ENCODE measurements at places on chromosomes 1 and 21. TPM values are rescaled to one million over a fixed set of nuclear protein-coding genes. Genes with fewer than 3 reads are reported as not detected.
A peak's percentile ranks its signal among the peaks of the same experiment; 100 is the strongest.

DNA sequence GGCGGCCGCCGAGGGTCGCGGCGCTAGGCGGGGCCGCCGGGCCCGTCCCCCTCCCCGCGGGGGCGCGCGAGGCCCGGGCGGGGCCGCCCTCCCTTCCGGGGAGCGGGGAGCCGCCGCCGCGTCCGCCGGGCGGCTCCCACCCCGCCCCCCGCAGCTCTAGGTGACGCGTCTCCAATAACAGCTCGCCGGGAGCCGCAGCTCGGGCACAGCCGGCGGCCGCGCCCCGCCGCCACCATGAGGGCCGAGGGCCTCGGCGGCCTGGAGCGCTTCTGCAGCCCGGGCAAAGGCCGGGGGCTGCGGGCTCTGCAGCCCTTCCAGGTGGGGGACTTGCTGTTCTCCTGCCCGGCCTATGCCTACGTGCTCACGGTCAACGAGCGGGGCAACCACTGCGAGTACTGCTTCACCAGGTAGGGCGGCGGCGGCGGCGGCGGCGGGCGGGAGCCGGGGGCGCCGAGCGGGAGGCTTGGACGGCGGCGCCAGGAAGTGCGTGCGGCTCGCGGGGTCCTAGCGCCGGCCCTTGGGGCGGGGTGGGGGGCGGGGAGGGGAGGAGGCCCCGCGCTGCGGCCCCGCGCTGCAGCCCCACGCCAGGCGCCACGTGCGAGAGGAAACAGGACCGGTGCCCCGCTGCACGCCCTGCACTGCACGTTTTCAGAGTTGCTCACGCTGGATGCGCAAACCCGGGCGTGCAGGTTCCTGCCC, at the start of gene SMYD2:
SMYD2 (plus strand) TSS at position 139 of the 699 bp plus-strand sequence; CDS start at position 235, 96 bp downstream.
- peak within 1 kb of the TSS; percentile 95 for H3K4me3 ChIP-seq
- no peaks in the 10 kb centered on the region for H3K36me3 ChIP-seq
- peak within 1 kb of the TSS; percentile 27 for H3K27ac ChIP-seq
- peak; percentile 37 for DNase-seq

- peaks cover 27% of the 10 kb centered on the region for H3K27me3 ChIP-seq
- DNase-seq = no peak
Observed at GRCh38 chr1:55694310-55694801, 479.2 kb upstream of the USP24 start.

- H3K27me3 ChIP-seq = no peaks in the 10 kb centered on the region
- H3K27ac ChIP-seq = no peak overlapping the region
- peaks cover 33% of the 10 kb centered on the region for H3K4me1 ChIP-seq
Observed at GRCh38 chr1:147542569-147542897, 1.2 kb downstream of the BCL9 start.

- H3K27ac ChIP-seq = no peak overlapping the region
- H3K4me1 ChIP-seq = peaks cover 3% of the 10 kb centered on the region
- no peak overlapping the region for H3K4me3 ChIP-seq
- H3K27me3 ChIP-seq = peaks cover 7% of the 10 kb centered on the region
- DNase-seq = no peak
Observed at GRCh38 chr1:232204269-232204668, 425.7 kb downstream of the SIPA1L2 start.

- no peaks in the 10 kb centered on the region for H3K4me1 ChIP-seq
- no peaks in the 10 kb centered on the region for H3K27me3 ChIP-seq
- H3K27ac ChIP-seq = no peak overlapping the region
- H3K4me3 ChIP-seq = no peak overlapping the region
Observed at GRCh38 chr1:189431447-189431846, 1046.2 kb downstream of the BRINP3 start.

DNA sequence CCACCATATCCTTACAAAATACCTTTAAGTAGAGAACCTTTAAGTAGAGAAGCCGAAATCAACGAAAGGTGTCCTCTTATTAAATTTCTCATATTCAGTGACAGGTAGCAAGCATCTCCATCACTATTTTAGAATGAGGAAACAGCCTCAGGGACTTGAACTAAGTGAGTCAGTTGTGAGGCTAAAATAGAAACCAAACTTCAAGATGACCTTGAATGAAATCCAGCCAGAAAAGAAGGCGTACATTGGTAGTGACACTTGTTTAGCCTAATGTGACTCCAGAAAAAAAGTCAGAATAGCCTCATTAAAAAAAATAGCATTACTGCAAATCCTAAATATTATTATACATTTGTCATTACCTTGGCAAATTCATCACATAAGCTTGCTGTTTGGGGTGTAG, 20.1 kb downstream of the RGS8 start:
- H3K27me3 ChIP-seq = peaks cover 14% of the 10 kb centered on the region
- no peak overlapping the region for H3K27ac ChIP-seq
- DNase-seq = no peak
- no peaks in the 10 kb centered on the region for H3K36me3 ChIP-seq
- H3K4me1 ChIP-seq = no peaks in the 10 kb centered on the region
- no peak overlapping the region for H3K4me3 ChIP-seq

- peaks cover 39% of the 10 kb centered on the region for H3K27me3 ChIP-seq
- H3K4me3 ChIP-seq = no peak overlapping the region
- H3K4me1 ChIP-seq = no peaks in the 10 kb centered on the region
- no peaks in the 10 kb centered on the region for H3K36me3 ChIP-seq
- no peak overlapping the region for H3K27ac ChIP-seq
Observed at GRCh38 chr21:37899146-37899545, 17.1 kb downstream of the KCNJ6 start.

GRCh38 chr1:168513656-168514404, 30.0 kb downstream of the XCL2 start:
- H3K4me1 ChIP-seq = peaks cover 37% of the 10 kb centered on the region
- no peaks in the 10 kb centered on the region for H3K27me3 ChIP-seq
- H3K4me3 ChIP-seq = peak overlapping the region; percentile 58
- no peak for DNase-seq
- H3K36me3 ChIP-seq = peaks cover 3% of the 10 kb centered on the region
- H3K27ac ChIP-seq = peak overlapping the region; percentile 32

DNA sequence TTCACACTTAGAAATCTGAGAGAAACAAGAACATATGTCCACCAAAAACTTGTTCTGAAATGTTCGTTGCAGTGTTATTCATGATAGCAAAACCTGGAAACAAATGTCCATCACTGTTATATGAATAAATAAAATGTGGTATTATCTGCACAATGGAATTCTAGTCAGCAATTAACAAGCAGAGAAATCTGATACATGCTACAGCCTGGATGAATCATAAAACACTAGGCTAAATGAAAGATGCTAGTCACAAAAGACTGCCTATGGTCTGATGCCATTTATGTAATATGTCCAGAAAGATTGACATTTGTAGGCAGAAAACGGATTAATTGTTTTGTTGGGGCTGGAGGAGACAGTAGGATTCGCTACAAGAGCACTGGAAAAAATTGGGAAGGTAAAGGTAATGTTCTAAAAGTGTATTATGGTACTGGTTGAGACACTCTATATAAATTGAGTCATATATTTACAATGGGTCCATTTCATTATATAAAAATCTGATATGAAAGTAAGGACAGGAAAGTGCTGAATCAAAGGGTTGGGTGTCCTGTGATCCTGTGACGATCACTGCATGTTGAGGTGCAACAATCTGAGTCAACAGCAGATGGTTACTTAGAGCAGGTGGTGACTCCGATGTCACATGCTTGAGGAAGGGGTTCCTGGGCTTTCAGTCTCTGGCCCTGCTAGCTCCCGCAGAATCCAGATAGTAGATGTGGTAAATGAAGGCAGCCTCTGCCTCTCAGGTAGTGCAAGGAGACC, 102.1 kb upstream of the NBPF4 start:
- H3K27me3 ChIP-seq = no peaks in the 10 kb centered on the region
- H3K4me3 ChIP-seq = no peak overlapping the region
- H3K36me3 ChIP-seq = no peaks in the 10 kb centered on the region

DNA sequence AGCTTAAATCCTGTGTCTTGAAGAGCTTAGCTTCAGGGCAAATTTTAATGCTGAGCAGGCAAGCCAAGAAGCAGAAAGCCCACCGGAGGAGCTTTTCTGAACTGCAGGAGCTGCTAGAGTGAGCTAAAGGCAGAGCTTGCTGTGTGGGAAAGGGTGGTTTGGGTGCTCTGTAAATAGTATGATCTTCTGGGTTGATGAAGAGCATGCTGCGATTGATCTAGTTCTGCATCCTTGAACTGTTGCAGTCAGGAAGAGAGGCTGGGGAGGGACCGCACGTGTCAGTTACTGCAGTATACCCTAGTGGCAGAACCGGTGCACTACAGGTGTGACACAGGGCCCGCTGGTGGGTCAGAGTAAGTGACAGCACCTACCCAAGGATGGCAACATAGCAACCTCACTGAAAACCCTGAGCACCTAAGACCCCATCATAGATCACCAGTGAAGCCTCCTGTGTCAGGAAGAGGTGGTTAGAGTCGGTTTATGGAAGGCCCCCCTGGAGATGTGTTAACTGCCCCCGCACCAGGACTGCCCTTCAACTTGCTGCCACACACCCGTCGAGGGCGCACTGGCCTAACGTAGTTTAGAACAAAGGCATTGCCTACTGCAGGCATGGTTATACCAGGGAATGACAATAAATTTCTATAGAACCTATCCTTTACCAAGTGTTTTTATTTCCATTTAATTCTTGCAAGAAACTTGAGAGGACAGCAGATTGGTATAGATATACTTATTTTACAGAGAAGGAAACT, 146.0 kb upstream of the KIAA0040 start:
- peak; percentile 12 for DNase-seq
- no peak overlapping the region for H3K4me3 ChIP-seq
- H3K36me3 ChIP-seq = peaks cover 10% of the 10 kb centered on the region
- no peak overlapping the region for H3K27ac ChIP-seq
- peaks cover 9% of the 10 kb centered on the region for H3K4me1 ChIP-seq

- no peak for DNase-seq
- peaks cover 2% of the 10 kb centered on the region for H3K4me1 ChIP-seq
- H3K36me3 ChIP-seq = no peaks in the 10 kb centered on the region
- H3K27ac ChIP-seq = no peak overlapping the region
- no peak overlapping the region for H3K4me3 ChIP-seq
- no peaks in the 10 kb centered on the region for H3K27me3 ChIP-seq
Observed at GRCh38 chr21:31201144-31201543, 142.9 kb downstream of the TIAM1 start.

DNA sequence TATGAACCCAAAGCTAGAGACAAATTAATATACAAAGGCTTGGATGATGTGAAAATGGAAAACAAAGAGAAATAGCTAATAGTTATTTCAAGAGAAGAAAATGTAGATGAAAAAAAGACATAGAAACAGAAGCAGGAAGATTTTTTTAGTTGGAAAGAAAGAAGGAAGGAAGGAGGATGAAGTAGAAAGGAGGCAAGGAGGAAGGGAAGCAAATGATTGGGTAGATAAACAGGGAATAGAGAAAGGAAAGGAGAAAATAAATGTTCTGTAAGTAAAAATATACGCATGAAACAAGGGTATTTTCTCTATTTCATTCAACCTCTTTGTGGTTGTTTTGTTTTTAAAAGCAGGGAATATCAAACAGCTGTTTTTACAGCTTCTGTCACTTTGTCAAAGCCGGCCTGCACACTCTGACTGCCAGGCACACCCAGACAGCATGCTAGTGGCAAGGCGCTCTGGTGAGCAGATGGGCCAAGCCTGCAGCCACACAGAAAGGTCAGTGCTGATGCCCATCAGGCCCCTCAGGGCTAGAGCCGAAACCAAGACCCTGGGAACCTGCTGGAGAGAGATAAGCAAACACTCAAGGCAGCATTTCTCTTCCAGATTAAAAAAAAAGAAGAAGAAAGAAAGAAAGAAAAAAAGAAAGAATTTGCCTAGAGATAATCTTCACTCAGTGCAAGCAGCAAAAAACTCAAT, 72.9 kb upstream of the CTTNBP2NL start:
- H3K27me3 ChIP-seq = peaks cover 46% of the 10 kb centered on the region
- peaks cover 3% of the 10 kb centered on the region for H3K4me1 ChIP-seq
- H3K4me3 ChIP-seq = no peak overlapping the region
- no peak overlapping the region for H3K27ac ChIP-seq
- no peak for DNase-seq
- H3K36me3 ChIP-seq = no peaks in the 10 kb centered on the region

GRCh38 chr1:64581135-64581842, 111.4 kb downstream of the CACHD1 start:
- no peaks in the 10 kb centered on the region for H3K36me3 ChIP-seq
- no peak overlapping the region for H3K4me3 ChIP-seq
- DNase-seq = no peak
- H3K4me1 ChIP-seq = no peaks in the 10 kb centered on the region

- peak overlapping the region; percentile 77 for H3K27ac ChIP-seq
- no peaks in the 10 kb centered on the region for H3K27me3 ChIP-seq
- H3K4me3 ChIP-seq = peak overlapping the region; percentile 85
- H3K4me1 ChIP-seq = peaks cover 51% of the 10 kb centered on the region
- DNase-seq = no peak
Observed at GRCh38 chr1:231919886-231920285, 293.3 kb downstream of the DISC1 start.

Gene SPATA46
- not detected for total RNA-seq

Gene PLCH2
- 39.3 TPM for total RNA-seq

Gene FAM229A
- total RNA-seq = 30.1 TPM

Gene KDF1
- total RNA-seq = 1.3 TPM

Gene SELP
- 2.3 TPM for total RNA-seq

Gene PRKAA2
- total RNA-seq = not detected

Gene LENEP
- total RNA-seq = not detected

Gene AK5
- 5.5 TPM for total RNA-seq

Data from T-helper 17 cell (primary cell).